ENCODE measurements at places on chromosomes 2 and 18.

GRCh38 chr2:21095178-21095577 is 28.6 kb upstream of the TDRD15 start:
- DNase-seq = no peak

DNA sequence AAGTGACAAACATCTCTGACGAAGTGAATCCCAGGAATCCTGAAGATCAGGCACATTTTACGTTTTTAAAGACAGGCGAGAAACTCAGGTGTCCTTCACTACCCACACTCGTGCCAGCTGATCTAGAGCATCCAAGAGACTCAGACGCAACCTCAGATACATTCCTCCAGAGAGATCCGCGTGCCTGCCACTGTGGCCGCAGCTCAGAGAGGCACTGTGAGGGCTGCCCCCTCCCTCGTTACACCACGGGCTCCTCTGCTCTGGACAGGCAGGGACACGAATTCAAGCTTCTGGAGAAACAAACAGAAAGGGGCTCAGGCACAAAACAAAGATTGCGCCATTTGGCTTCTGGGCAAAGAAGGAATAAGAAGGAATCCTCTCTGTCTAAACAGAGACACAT is 268.0 kb downstream of the HDAC4 start:
- no peak for DNase-seq

DNA sequence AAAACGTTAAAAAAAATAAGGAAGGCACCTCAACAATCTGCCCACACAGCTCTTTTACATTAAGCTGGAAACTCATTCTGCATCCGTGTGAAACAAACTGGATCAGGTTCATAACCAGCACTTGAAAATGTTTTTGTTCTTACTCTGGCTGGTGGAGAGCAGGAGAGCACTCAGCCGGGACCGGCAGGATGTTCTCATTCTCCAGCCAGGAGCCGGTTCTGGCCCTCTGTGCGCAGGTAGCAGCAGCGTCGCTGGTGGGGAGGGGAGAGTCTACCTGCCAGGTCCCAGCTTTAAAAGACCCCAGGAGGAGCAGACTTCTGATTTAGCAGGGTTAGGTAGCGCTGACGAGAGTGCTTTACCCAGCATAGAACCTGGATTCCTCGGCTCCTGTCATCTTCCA is 834.9 kb upstream of the SALL3 start:
- no peak for DNase-seq

DNA sequence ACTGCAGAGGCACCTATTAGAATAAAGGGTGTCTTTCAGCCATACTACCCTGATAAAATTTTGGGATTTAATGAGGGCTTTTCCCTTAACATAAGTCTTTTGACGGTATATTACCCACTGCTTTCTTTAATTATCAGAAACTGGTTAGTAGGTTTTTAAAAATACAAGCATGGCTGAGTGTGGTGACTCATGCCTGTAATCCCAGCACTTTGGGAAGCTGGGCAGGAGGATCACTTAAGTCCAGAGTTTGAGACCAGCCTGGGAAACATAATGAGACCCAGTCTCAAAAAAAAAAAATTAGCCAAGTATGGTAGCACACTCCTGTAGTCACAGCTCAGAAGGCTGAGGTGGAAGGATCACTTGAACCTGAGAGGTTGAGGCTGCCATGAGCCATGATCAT is 16.1 kb downstream of the CPSF3 start:
- DNase-seq = no peak

- DNase-seq = no peak
Measured at GRCh38 chr2:33059471-33060156, 112.9 kb downstream of the LTBP1 start.

DNA sequence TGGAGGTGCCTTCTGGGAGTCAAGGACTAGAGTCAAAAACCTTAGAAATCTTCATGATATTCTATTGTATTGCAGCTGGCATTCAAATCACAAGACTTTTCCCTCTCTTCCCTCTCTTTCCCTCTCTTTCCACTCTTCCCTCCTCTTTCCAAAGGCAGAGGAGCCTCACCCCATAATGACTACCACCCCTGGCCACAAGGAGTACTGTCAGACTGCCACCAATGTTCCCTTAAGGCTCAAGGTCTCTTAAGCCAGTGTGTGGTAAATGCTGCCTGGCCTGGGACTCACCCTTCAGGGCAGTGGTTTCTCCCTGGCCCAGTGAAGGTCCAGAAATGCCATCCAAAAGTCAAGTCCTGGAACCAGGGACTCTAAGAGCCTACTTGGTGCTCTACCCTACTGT is 605.9 kb upstream of the PKDCC start:
- no peak for DNase-seq

GRCh38 chr2:168961450-168962229 is 60.5 kb downstream of the G6PC2 start:
- DNase-seq = peak; percentile 13

DNA sequence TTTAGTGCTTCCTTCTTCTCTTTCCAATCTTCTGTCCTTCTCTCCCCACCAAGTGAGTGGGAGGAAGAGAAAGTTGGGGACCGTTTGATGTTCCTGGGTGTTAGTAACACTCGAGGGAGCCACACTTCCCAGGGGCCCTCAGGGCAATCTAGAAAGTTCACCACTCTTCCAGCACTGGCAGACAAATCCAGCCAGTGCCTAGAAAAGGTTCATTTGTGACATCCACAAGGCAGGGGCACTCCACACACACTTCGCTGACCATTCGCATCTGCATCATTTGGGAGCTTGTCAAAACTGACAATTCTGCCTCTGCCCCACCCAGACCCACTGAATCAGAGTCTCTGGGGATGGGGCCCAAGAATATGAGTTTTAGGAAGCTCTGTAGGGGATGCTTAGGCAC is 86.8 kb upstream of the ST3GAL5 start:
- no peak for DNase-seq

DNA sequence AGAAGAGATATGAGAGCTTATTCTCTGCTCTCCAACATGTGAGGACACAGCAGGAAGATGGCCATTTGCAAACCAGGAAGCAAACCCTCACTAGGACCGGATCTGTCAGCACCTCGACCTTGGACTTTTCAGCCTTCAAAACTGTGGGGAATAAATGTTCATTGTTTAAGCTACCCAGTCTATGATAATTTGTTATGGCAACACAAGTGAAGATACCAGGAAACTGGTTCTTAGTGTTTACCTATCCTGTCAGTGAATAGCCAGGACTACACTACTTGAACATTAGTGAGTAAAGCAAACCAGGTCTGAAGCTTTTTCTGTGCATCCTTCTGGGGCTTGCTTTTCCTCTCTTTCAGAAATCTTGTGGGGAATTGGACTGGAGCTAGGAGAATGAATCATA is 44.4 kb upstream of the BARD1 start:
- no peak for DNase-seq

DNA sequence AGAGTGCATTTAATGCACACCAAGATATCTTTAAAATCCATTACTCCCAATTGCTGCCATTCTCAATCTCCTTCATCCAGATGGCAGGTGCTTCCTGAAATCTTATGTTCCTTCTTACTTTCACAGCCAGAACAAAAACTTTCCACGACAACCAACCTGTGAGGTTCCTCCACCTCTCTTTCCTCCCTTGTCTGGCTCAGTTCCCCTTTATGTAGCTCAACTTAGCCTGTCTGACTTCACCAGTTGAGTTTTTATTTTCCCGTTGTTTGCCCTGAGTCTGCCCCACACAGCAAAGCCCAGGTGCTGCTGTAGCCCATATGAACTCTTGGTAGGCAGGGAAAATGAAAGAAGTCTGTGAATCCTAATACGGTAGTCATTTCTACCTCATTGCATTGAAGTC is 112.5 kb downstream of the MREG start:
- DNase-seq = no peak

- DNase-seq = no peak
Measured at GRCh38 chr2:97911206-97911921, 84.4 kb downstream of the TMEM131 start.

- DNase-seq = no peak
Measured at GRCh38 chr2:134041877-134042276, 212.0 kb upstream of the MGAT5 start.

- DNase-seq = no peak
Measured at GRCh38 chr2:143881246-143881645, 638.7 kb downstream of the ZEB2 start.

- DNase-seq = no peak
Measured at GRCh38 chr2:28096421-28096820, 205.9 kb downstream of the BABAM2 start.

GRCh38 chr2:176924909-176925534 is 287.6 kb upstream of the HNRNPA3 start:
- DNase-seq = no peak

DNA sequence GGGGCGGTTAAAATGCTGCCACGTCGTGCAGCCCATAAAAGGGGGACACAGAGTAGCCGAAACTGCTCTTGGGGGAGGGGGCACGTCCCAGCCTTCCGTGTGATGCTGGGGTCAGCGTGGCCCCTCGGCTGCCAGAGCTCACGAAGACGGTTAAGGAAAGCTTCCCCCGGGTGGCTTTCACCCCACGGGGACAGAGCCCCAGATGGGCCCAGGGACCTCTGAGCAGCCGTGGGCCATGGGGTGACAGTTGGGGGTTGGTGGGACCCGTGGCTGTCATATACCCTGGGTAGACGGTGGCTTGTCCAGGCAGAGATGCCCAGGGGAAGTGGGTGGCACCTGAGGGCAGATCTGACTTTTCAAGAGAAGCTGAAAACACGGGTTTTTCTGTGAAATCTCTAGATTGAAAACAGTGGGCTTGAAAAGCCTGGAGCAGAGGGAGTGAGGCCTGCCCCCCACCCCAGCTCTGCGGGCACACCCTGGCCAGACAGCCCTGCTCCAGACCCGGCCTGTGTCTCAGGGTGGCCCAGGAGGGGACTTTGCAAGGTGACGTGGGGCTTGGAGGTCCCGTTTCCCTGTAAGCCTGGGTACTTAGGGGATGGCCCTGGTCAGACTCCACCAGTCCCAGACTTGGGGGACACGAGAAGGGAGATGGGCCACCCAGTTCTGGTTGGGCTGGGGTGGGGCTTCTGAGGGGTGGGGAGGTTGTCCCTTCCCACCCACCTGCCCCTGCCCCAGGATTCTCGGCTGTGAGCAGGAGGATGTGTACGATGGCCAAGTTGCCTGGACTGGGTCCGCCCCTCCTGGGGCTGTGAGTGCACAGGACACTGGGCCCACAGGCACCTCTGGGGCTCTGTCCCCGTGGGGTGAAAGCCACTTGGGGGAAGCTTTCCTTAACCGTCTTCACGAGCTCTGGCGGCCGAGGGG is 652 bp downstream of the NEU4 start:
- DNase-seq = no peak

GRCh38 chr2:42227491-42227890 is 58.3 kb downstream of the EML4 start:
- DNase-seq = no peak

DNA sequence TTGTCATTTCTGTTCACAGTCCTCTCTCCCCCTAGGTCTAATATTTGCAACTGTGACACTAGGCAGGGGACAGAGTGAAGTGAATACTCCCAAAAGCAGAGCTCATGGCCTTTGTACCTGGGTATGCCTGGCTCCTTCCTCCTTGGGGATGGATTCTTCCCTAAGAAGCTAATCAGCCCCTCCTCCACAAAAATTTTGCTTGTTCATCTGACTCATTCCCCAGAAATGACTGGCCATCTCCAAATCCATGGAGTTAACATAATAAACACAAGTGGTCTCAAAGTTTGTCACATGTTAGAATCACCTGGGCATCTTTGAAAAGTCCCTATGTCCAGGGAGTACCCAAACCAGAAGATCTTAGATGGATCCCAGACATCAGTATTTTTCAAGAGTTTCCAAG is 65.3 kb downstream of the SUCLG1 start:
- DNase-seq = no peak

GRCh38 chr2:6471419-6471818 is 394.3 kb downstream of the CMPK2 start:
- no peak for DNase-seq

DNA sequence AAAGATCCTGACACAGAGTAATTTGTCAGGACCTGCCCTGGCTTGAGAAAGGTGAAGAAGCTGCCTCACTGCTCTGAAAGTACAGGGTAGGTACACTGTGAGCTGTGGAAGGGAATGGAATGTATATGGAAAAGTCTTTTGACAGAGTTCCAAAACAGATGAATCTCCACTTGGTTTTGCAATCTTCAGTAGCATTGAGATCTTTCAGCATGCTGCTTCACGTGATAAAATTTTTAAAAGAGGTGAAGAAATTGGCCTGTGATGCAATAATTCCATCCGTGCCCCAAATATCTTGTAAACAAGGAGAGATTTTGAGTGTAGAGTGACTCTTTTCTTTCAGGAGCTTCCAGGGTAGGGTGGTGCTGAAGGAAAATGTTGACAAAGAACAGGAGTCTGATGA is 123.1 kb downstream of the OSR1 start:
- DNase-seq = no peak

DNA sequence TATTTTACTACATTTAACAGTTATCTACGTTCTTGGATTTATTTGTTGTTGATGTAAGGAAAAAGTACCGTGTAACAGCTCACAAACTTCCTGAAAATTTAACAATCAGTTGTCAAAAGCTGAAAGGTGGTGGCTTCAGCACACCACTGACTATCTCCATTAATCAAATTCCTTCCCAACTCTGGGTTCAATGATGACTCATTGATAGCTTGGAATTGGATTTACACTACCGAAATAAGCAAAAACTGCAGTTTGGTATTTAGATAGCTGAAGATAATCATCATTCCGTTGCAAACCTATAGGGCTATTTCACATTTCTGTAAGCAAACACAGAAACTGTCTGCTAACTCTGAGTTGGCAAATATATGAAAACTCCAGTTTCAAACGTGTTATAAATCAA is 322.3 kb upstream of the TFPI start:
- DNase-seq = no peak

GRCh38 chr18:50947899-50948298 is 19.9 kb upstream of the ELAC1 start:
- DNase-seq = no peak

GRCh38 chr18:32550963-32551362 is 80.3 kb upstream of the GAREM1 start:
- DNase-seq = no peak

- DNase-seq = no peak
Measured at GRCh38 chr2:170147576-170147975, 30.4 kb upstream of the MYO3B start.

GRCh38 chr2:191977754-191978153 is 130.9 kb upstream of the CAVIN2 start:
- DNase-seq = no peak

DNA sequence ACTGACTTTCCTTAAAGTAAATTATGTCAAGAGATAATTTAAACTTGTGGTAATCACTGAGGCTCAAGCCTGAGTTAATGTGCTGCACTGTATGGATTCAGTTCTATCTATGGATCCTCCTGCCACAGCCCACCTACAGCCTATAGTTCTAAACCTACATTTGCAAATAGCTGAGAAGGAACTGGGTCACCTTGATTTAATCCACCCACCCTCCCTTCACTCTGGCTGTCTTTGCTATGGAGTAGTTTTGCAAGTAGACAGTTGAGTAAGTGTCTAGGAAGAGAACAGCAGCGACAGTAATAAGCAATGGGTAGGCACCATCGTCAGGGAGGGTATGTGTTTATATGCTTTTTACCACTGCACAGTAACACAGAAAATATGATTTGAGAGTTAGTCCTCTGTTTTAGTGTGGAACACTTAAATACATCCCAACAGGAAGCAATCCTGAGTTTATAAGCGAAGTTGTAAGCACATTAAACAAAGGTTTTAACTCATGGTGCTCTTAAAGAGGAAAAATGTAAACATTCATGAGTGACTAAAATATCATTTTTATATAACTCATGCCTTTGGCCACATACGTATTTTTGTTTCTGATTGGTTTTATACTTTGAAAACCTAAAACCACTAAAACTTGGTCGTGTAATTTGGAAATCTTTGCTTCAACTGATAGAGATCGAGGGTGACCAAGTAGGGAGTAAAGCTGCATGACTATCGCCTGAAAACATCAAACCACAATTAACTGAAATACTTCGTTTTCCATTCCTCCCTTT is 36.3 kb upstream of the CHRNA1 start:
- no peak for DNase-seq

- no peak for DNase-seq
Measured at GRCh38 chr2:2930841-2931240, 446.8 kb downstream of the EIPR1 start.
